Gastroesophageal sphincter (tissue), 4 donors: ENCODE measurements at places on chromosomes 13 and 19.

GRCh38 chr13:113029487-113030258, 60.7 kb downstream of the MCF2L start:
- ATAC-seq: no peak

GRCh38 chr13:48255954-48256353, 22.9 kb downstream of the ITM2B start:
- no peak for ATAC-seq

GRCh38 chr13:80821466-80821865, 480.5 kb upstream of the SPRY2 start:
- no peak for ATAC-seq

DNA sequence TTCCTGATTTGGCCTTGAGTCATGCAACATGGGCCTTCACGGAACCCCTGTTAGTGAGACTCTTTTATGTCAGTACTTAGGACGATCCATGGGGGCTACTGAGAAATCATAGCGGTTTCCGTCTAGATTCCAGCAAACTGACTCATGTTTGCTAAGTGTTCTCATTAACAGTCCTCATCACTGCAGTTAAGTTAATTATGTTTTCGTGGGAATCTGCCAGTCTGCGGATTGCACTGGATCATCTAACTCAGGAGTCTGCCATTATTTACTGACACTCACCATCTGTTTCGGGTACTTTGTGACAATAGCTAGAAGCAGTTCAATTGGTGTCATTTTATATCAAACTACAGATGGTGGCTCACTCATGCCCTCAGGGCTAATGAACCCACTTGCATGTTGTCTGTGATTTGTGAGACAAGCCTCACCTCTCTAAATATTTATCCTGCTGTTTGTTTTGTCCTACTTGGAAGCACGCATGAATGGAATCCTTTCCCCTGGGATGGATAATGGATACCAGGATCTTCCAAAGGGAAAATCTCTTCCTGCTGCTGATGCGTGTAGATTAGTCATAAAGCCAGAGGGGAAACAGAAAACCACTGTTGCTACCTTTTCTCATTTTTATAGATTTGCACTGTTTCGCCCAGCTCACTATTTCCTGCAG, 61.8 kb downstream of the RAB20 start:
- no peak for ATAC-seq

GRCh38 chr19:40598121-40598917, 2.9 kb upstream of the LTBP4 start:
- ATAC-seq: peak; percentile 64

- ATAC-seq: no peak
Observed at GRCh38 chr19:38714354-38714778, 29.9 kb downstream of the CAPN12 start.

DNA sequence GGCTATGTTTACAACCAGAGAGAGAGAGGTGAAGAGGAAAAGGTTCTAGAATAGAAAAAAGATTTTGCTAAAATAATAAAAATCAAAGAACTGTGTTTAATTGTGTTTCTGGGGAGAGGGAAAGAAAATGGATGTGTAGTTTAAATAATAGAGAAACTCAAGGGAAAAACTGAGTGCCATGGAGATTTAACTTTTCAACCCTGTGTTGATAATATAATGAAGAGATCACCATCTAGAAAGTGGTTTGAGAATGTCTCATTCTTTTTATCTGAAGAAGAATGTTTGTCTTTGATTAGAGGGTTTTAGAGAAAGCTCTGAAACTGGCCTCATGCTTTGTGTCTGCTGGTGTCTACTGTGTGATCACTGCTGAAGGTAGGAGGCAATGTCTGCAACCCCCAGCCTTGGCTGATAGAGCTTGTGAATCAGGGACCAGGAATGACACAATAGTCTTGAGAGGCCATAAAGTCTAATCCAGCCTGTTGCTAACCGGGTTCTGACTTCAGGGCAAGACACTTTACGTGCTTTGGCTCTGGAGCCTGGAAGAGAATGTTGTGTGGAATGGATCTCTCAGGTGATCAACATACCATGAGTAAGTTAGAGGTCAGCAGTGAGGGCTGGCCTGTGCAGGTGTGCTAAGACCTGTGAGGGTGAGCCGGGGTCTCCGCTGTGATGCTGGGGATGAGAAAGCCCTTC, 5.4 kb downstream of the COL4A2 start:
- peak; percentile 42 for ATAC-seq

DNA sequence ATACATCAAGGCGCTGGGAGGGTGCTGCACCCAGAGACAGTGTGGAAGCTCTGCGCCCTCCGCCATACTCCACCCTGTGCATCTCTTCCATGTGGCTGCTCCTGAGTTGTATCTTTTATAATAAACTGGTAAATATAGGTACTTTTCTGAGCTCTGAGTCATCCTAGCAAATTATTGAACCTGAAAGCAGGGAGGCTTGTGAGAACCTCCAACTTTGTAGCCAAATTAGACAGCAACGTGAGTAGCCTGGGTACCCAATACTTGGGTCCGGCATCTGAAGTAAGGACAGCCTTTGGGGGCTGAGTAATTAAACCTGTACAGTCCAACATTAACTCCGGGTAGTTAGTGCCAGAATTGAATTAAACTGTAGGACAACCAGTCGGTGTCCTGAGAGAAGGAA, 57.4 kb downstream of the RUBCNL start:
- no peak for ATAC-seq

- no peak for ATAC-seq
Observed at GRCh38 chr19:52297601-52298364, 814 bp downstream of the ZNF480 start.

GRCh38 chr19:46944918-46945628, 74.6 kb upstream of the NPAS1 start:
- peak; percentile 64 for ATAC-seq

DNA sequence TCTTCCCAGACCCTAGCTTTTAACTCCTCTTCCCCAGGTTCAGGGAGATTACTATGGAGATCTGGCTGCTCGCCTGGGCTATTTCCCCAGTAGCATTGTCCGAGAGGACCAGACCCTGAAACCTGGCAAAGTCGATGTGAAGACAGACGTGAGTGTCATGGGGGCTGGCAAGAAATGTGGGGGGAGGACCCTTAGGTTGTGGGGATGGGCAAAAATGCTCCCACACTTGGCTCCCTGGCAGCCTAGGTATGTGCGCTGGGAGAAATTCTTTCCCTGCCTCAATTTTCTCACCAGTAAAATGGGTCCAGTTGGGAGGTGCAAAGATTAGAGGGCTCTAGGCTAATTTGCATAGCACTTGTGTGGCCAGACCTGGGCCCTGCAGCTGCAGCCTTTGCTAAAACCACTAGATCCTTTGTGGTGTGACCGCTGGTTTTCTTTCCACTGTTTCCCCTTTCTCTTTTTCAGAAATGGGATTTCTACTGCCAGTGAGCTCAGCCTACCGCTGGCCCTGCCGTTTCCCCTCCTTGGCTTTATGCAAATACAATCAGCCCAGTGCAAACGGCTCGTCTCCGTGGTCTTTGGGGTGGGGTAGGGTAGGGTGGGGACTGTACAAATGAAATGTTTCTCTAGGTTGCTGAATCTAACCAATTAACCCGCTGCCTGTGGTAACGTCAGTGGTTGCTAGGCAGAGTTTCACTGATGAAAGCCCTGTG, 959 bp upstream of the RAB4B start:
- ATAC-seq: peak; percentile 86

DNA sequence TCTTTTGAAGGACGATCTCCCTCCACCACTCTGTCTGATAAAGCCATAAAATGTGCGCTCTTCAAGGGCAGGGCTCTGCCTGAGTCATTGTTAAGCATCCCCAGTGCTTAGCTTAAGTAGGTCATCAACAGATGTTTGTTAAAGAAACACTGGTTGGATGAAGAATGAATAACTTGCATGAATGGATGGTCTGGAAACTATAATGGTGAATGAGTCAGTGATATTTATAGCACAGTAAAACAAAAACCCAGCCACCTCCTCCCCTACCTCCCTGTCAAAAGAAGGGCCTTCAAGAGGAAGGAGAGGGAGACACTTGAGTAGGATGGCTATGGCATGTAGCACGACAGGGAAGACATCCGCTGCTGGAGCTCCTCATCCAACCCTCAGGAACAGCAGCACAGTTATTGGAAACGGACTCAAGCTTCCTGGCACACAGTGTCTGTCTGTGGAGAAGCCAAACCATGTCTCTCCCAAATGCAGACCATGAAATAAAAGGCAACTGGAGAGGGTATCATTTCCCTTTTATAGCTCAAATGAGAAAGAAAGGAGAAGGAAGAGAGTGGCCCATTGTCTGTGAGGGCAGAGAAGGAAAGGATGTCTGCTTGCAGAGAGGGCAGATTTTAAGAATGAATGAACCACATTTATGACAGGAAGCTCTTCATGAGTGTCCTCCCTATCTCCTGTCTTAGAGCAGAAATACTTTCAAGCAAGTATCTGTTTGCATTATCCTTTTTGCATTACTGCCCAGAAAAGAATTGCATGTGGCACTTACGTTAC, 183.5 kb upstream of the UBL3 start:
- ATAC-seq: no peak

GRCh38 chr13:43405457-43405856, 381.3 kb downstream of the ENOX1 start:
- ATAC-seq: no peak

GRCh38 chr13:88464851-88465250, 793.7 kb downstream of the SLITRK5 start:
- ATAC-seq: no peak

- peak; percentile 36 for ATAC-seq
Observed at GRCh38 chr19:27746691-27747380, 1466.1 kb downstream of the UQCRFS1 start.

GRCh38 chr13:66972659-66973058, 257.5 kb downstream of the PCDH9 start:
- ATAC-seq: no peak

- no peak for ATAC-seq
Observed at GRCh38 chr13:46668302-46668720, 115.3 kb downstream of the LRCH1 start.

GRCh38 chr13:112714376-112715174, 24.7 kb downstream of the ATP11A start:
- no peak for ATAC-seq

- ATAC-seq: no peak
Observed at GRCh38 chr13:85367887-85368286, 431.3 kb downstream of the SLITRK6 start.

DNA sequence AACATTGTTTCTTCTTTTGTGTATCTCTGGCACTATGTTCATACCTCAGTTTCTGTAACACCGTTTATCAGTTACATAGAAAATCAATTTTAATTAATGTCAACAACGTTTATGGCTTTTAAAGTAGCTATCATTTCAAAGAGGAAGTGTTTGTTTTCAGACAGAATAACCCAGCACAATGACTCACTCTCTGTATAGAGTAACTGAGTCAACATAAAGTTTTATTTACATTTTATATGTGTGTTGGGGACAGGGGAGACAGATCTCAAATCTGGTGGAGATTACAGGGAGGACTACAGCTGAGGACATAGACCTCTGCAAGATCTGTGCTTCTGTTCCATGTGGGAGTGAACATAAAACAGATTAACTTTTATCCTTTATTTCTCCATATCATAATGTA, 2590.1 kb downstream of the PCDH9 start:
- no peak for ATAC-seq

DNA sequence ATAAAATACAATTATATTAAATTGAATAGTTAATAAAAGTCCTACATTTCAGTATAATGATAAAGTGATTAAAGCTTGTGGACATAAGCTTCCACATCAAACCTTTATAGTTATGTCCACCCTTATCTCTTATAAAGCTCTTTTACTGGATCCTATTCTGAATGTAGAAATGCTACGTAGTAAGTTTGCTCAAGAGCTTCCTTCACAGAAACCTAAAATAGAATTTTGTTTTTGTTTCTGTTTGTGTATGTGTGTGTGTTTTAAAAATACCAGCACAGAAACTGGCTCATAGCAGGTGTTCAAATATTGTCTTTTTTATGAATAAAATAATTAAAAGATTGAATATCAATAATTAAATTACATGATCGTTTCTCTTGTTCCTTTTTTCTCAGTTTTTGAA, 21.0 kb upstream of the UFM1 start:
- no peak for ATAC-seq

DNA sequence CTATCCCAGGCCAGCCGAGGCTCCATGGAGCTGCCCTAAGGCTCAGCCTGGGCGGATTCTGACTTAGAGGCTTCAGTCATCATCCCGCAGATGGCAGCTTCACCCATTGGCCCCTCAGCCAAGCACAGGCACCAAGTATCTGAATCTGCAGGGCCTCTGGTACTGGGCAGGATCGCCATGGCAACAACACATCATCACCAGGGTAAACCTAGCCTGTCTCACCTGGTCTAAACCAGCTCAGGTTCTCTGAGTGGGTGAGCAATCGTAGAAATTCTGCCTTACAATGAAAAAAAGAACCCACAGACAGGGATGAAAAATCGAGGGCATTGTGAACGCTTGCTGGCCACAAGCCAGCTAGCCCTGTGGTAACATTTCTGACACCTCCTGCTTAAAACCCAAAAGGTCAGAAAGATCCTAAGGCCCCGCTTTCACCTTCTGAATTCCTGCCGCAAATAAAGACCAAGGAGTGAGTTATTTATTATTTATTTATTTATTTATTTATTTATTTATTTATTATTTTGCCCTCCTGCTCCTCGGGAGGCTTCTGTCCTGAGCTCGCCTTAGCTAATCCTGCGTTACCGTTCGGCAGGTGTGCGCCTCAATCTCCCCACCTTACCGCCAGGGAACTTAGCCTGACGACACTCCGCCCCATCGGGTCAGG, 12.0 kb upstream of the CEACAM21 start:
- no peak for ATAC-seq

GRCh38 chr19:11130824-11131455, 24.6 kb downstream of the SPC24 start:
- ATAC-seq: peak; percentile 86

DNA sequence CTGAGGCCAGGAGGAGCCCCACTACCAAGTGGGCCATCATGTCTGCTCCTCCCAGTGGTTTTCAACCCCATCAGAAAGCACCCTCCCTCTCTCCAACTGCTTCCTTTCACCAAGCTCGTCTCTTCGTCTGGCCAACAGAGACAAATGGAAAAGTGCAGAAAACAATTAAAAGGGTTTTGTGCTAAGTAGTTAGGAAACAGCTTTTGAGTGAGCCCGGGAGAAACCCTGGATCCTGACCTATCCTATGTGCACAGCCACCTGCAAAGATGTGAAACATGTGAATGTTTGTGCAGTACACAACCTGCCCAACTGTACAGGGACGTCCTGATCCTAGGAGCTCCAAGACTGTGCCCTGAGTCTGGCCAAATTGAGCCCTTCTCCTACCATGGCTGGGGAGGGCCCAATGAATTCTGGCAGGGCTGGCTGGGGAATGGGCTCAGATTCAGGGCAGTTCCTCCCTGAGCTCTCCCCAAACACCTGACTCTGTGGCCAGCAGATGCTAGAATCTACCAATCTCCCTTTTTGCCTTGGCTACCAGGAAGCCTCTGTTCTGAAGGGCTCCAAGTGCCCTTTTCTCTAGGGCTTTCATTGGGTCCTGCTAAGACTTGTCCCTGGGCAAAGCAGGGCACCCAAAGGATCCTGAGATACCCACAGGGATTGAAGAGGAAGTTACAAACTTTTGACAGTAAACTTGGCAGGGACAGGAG, 7.9 kb downstream of the TLE5 start:
- no peak for ATAC-seq
